Stimulated activated naive CD4-positive, alpha-beta T cell treated with Interleukin-2 at 50 U/mL for 16 hours (primary cell): ENCODE measurements at places on chromosomes 16 and 17.

DNA sequence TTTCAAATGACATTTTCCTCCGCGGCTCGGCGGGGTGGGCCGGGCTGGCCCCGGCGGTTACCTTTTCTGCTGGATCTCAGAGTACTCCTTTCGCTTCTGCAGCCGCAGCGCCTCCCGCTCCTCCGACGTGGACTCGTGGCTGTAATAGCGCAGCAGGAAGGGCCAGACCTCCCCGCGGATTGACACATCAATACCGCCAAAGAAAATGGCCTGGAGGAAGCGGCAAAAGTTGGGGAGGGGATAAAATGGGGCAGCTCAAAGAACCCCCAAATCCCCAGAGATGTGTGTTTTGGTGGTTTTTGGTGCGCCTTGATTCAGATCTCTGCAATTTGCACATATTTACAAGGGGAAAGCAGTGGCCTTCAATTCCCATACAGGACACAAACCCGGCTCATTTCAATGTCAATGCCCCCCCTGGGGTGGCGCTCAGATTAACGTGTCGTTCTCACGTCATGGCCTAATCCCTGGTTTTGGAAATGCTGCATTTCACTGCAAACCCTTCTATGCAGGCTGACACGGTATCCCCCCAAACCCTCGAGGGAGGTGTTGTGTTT lies 85.9 kb downstream of the TBC1D16 start:
- DNase-seq = no peak

DNA sequence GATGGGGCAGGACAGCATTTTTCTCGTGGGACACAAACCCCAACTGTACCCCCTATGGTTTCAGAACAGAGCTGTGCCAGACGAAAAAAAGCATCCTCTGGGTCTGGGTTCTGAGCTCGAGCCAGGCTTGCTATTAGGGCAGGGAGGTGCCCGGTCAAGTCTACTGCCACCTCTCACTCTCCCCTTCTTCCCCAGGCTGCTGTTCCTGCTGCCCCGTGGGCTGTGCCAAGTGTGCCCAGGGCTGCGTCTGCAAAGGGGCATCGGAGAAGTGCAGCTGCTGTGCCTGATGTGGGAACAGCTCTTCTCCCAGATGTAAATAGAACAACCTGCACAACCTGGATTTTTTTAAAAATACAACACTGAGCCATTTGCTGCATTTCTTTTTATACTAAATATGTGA lies 1.1 kb downstream of the MT1E start:
- no peak for DNase-seq

- DNase-seq = peak; percentile 36
Observed at GRCh38 chr17:3762922-3763776, 37.8 kb downstream of the ITGAE start.

GRCh38 chr16:86427433-86427851 lies 82.9 kb upstream of the FOXF1 start:
- DNase-seq = no peak

DNA sequence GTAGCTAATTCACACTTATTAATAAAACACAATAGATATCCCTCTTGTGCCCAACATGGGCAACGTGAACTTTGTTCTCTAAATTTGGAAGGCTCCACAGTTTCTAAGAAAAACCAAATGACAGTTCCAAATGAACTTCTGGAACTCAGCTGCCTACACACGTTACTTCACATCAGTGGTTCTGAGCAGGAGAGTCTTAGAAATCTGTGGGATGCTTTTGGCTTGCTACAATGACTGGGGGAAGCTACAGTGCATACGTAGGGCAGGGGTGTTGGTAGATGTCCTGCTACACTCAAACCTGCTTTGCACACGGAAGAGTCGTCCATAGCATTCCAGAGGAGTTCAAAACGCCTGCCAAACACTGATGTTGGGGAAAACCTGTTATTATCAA lies 8.0 kb downstream of the TXNDC11 start:
- DNase-seq = no peak

DNA sequence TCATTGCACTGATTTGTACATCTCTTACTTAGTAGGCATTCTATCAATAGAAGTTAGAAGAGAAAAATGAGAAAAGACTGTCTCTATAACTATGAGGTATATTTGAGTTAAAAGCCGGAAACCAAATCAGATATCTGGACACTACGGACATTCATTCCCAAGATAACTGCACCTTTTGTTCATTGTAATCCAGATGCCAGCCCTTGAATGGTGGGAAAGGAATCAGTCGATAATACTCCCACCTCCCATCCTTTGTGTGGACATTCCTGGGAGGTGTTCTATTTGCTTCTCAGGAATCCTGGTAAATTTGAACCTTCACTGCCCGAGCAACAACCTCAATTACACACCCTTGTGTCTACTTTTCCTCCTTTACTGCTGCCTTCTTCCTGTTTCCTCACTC lies 225.2 kb downstream of the CHD9NB start:
- no peak for DNase-seq

GRCh38 chr17:8649157-8650118 lies 18.9 kb upstream of the MYH10 start:
- DNase-seq = no peak

DNA sequence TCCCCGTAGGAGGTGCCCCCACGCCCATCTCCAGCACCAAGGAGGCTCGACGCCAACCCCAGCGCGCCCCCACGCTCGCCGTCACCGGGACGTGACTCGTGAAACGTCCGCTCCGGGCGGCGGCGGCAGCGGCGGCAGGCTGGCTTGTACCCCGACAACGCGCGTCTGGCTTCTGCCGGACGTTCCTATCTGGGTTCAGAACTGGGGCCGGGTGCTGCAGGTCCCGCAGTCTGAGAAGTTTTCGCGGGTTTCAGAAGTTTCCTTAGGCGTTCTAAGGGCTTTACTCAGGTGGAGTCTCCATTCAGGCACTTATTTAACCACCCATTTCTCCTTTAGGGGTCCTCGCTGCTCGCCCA lies 672 bp upstream of the ALKBH5 start:
- DNase-seq = peak; percentile 81

DNA sequence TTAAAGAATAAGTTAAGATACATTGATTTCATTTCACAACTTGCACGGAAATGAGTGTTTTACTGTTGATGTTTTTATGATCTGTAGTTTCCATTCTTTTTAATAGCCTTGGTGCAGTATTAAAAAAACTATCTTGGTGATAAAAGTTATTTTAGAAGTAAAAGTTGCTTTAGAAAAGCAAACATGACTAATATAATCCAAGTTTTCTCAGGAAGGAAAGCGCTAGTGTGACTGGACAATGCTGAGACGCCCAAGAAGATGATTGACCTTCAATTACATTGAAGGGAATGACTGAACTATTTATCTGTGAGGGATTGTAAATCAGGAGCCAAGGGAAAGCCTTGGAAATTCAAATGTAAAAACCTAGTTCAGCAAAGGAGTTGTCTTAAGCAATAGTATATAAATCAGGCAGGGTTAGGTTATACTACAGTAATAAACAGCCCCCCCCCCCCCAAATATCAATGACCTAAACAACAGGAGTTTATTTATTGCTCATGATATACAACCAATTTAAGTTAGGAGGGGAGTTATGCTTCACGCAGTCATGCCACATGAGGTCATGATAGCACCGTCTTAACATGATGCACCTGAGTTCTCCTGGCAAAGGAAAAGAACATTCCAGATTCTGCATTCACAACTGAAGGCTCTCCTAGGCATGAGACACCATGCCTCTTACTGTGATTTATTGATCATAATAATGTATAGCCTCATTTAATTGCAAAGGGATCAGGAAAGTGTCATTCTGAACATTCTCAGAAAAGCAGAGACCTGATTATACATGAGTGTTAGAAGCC lies 443.8 kb downstream of the CDH13 start:
- no peak for DNase-seq

DNA sequence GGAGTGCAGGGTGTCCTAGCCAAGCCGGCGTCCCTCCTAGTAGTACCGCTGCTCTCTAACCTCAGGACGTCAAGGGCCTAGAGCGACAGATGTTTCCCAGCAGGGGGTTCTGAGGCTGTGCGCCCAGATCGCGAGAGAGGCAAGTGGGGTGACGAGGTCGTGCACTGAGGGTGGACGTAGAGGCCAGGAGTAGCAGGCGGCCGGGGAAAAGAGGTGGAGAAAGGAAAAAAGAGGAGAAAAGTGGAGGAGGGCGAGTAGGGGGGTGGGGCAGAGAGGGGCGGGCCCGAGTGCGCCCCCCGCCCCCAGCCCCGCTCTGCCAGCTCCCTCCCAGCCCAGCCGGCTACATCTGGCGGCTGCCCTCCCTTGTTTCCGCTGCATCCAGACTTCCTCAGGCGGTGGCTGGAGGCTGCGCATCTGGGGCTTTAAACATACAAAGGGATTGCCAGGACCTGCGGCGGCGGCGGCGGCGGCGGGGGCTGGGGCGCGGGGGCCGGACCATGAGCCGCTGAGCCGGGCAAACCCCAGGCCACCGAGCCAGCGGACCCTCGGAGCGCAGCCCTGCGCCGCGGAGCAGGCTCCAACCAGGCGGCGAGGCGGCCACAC lies at the start of gene MMP2:
Gene MMP2 (plus strand): TSS at position 372 of the 603 bp plus-strand sequence. CDS start 282 bp downstream, outside the sequence.
- DNase-seq = no peak

DNA sequence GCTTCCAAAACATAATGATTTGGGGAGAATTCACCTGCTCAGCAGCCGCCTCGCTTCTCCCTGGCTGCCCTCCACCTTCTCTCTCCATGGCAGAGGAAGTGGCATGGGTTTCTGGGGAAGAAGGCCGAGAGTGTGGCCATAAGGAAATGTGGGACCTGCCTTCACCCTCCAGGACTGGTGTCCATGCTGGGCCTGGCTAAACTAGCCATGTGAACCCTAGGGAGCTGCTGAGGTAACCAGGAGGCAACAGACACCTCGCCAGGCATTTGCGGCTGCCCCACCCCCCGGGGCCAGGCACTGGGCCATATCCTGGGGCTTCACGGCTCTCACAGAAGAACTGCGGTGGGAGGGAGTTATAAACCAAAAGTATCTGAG lies 9.9 kb upstream of the CMTM4 start:
- DNase-seq = no peak

DNA sequence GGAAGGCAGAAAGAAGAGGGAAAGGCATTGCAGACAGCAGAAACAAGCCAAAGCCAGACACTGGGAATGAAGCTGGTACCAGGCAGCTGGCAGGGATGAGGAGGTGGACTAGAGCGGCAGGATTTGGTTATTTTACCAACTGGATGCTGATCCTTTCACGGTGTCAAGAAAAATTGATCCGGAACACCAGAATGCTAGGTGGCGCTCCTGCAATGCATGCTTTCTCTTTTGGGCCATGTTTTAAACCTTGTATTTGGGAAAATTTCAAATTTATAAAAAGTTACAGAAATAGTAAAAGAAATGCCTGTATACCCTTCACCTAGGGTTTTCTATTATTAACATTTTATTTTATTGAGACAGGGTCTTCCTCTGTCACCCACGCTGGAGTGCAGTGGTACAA lies 224.7 kb downstream of the SOX9 start:
- no peak for DNase-seq

DNA sequence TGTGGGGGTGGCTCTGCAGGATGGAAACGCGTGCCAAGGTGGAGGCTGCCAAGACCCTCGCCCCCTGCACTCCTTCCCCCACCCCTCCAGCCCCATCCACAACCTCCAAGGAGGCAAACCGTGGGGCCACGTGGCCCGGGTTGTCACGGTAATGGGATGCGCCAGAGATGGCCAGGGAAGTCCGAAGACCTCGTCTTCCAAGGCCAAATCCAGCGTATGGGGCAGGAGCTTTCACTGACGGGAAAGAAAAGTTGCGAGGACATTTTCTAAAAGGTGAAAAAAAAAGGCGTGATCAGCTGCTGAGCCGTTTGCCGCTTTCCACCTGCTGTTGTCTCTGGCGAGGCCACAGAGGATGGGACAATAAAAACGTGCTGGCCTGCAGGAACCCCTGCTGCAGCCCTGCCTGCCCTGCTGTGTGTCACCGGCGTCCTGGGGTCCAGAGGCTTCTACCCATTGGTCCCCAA lies 28.3 kb upstream of the GSE1 start:
- DNase-seq = no peak

DNA sequence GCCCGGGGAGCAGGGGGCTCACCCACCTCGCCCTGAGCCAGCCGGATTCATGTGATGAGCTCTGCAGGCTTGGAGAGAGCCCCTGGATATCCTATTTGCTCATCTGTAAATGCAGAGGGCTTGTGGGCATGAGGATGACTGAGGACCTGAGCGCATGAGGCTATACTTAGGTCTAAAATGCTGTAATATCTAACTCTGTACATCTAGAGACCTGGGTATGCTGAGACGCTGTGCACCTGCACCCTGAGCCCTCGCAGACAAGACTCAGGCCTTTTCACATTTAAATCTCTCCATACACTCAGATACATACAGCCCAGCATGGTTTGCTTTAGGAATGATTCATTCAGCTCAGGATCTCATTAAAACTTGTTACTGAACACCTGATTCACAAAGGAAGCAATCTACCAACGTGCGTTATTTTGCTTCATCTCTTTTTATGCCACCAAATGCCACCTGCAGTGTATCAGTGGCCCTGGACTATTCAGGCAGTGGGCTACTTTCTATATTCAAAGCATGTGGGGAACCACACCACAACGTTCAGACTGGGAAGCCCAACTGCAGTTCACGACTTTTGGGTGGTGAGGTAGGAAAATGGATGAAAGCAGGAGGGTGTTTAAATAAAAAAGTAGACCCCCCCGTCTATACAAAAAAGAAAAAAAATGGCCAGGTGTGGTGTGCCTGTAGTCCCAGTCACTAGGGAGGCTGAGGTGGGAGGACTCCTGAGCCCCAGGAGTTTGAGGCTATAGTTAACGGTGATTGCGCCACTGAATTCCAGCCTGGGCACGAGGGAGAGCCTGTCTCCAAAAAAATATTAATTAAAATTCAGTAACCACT lies 12.0 kb downstream of the USP7 start:
- DNase-seq = no peak

- peak; percentile 40 for DNase-seq
Observed at GRCh38 chr17:82300707-82301270, 16.6 kb downstream of the CD7 start.

DNA sequence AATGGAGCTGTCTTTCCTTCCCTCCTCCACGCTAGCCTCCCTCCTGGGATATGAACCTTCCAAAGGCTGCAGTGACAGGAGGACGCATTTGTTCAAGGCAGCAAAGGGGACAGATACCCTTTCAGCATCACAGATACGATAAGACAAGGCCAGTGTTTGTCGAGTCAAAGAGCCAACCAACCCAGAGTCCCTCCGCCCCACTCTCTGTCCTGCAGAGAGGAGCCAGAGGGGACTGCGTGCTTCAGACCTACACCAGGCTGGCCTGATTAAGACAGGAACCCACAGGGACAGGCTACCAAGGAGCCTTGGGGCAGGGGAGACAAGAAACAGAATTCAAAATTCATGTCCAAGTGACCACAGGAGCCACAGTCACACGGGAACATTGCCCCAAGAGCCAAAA lies 72.6 kb upstream of the CDH5 start:
- no peak for DNase-seq

DNA sequence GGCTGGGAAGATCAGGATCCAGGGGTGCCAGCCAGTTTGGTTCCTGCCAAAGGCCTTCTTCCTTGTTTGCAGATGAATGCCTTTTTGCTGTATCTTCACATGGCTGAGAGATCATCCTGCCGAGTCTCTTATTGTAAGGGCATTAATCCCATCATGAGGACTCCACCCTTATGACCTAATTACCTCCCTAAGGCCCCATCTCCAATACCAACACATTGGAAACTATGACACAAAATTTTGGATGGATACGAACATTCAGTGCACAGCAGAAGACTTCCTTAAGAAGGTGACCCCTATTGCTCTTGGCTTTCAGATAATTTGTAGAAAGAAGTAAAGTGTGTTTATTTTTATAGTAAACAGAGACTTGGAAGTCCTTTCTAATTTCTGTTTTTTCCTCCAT lies 1164.7 kb upstream of the CDH8 start:
- no peak for DNase-seq
